Thoracic aorta endothelial cell (primary cell): ENCODE measurements at places on chromosomes 1 and 21. TPM values are rescaled to one million over a fixed set of nuclear protein-coding genes. Genes with fewer than 3 reads are reported as not detected.

SLC25A34 gene
- 0.13 and 0.22 TPM in 2 replicates for total RNA-seq

INSRR gene
- total RNA-seq, result not detected in 2 replicates

CYYR1 gene
- 12.2 and 15.5 TPM in 2 replicates for total RNA-seq

LCK gene
- 0.13 TPM in 1 of 2 replicates, not detected in the other for total RNA-seq

CLCA2 gene
- 0.13 and 0.79 TPM in 2 replicates for total RNA-seq

TRPM2 gene
- not detected in 2 replicates for total RNA-seq

PIK3R3 gene
- total RNA-seq, result 13.2 and 13.7 TPM in 2 replicates

CD101 gene
- total RNA-seq, result 0.07 TPM in 1 of 2 replicates, not detected in the other

LDLRAD1 gene
- not detected in 2 replicates for total RNA-seq

SIPA1L2 gene
- total RNA-seq, result 19.4 and 23.1 TPM in 2 replicates
